ENCODE measurements at places on chromosomes 1 and 21.

DNA sequence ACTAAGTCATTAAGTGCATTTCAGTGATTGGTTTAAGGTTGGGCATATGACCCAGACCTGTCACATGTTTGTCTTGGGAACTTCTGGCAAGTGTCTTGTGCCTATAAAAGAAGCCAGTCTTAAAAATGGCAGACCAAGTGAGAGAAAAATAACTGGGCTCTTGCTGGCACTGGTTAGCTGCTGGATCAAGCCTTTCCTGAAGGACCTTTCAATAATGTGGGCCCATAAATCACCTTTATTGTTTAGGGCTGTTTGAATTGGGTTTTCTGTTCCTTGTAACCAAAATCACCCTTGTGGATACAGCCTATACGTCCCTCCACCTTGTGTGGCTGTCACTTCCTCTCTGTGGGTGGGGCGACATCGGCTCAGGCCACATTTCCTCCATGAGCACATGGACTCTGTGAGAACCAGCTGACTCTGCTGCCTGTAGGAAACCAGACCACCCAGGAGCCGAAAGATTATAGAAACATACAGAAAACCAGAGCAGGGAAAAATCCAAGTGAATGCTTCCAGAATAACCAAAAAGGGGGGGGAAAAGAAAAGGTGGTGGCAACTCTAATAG, 25.6 kb upstream of the WNT4 start:
- no peak for DNase-seq

DNA sequence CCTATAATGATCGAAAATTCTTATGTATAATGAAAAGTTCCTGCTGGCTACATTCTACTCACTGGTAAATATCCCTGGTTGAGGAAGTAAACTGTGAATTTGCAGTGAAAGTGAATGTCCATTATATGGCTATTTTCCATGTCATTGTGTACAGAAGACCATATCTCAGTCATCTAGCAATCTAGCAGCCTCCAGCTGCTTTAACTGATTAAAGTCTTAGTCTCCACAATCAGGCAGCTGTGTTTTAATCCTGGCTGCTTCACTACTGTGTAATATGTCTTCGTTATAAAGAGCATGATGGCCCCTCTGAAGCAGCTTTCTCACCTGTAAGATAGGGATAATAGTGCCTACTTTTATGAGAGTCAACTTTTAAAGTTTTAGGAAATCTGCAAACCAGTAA, 11.4 kb downstream of the CLCA2 start:
- no peak for DNase-seq

GRCh38 chr1:45205910-45206721, at the start of gene ZSWIM5:
ZSWIM5 (minus strand) TSS chr1:45206605; CDS start chr1:45206350, 255 bp downstream.
- DNase-seq, result peak; percentile 42

DNA sequence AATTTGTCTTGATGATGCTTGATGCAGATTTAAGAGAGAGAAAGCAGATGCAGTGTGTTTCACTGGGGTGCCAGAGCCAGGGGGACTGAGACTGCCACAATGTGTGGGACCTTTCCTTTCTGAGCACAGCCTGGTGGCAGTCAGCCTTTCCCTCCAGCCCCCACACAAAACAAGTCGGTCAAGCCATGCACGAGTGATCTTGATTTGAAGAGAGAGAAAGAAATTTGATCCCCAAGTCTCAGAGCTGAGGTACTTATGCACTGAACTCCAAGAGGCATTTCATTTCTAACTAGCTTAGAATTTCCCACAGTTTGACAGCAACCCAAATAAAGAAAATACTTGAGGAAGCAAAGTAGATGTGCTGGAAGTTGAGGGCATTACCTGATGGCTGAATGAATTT, 193.8 kb downstream of the ST6GALNAC3 start:
- DNase-seq, result no peak

GRCh38 chr1:154154534-154155191, at the start of gene NUP210L:
NUP210L (minus strand) TSS chr1:154155073.
- DNase-seq, result no peak

- DNase-seq, result peak; percentile 57
These were observed 272.5 kb downstream of the RRAGC start for GRCh38 chr1:38586993-38587646.

- no peak for DNase-seq
These were observed 749 bp downstream of the FAM163A start for GRCh38 chr1:179743679-179744400.

DNA sequence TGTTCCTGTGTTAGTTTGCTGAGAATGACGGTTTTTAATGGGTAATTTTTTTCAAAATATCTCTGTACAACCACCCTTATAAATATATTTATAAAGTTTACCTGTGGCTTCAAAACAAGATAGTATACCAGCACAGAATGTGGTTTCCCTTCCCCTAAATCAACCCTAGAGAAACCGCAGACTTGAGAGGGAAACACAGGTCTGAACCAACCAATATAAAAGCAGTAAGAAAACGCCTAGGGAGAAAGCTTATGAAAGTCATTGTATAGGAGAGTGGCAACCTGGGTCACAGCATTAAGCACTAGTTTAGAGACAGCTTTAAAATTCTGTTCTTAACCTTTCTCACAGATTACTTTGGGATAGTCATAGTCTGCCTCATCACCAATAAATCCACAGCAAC, 180.6 kb upstream of the LHX8 start:
- no peak for DNase-seq

- DNase-seq, result no peak
These were observed 7.4 kb upstream of the SVBP start for GRCh38 chr1:42824481-42825035.

- DNase-seq, result no peak
These were observed 5.0 kb upstream of the PDC start for GRCh38 chr1:186465946-186466345.

- DNase-seq, result no peak
These were observed 5.9 kb downstream of the CLCA2 start for GRCh38 chr1:86429835-86430234.

DNA sequence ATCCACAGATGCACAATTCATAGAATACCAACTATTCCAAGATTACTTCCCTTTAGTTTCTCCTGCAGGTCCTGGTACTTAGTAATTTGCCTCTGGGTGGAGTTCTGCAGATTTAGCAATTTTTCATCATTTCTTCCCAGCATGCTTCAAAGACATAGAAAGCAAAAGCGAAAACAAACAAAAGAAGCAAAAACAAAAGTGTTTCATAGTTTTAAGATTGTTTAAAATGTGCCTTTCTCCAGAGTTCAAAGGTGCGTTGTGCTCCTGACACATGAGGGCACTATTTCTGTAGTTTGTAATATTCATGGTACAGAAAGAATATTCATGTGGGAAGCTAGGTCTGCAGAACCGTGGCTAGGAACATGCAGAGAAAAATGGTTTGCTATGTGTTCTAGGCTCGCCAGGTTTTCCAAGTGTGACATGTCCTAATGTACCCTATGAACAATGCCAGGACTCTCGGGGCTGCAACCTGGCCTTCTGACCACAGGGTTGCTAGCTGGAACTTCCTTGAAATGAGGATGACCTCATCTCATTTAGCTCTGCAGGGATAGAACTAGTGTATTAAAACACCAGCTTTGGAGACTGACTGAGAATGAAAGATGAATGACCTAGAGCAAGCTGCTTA, 30.0 kb upstream of the RCSD1 start:
- no peak for DNase-seq

DNA sequence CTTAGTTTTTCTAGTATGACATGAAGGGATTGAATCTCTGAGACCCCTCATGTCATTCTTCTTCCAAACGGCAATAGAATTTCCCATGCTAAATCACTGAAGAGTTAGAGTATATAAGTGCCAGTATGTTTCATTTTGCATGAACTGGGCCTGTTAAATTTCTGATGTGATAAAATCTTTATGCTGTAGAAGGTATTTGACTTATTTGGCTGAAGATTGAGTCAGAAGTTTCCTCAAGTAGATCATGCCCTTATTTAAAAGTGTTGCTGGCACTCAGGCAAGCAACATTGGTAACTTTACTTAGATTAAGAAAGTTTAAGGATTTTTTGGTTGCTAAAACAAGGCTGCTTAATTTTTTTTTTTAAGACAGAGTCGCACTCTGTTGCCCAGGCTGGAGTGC, 13.3 kb downstream of the ATF6 start:
- DNase-seq, result no peak

GRCh38 chr1:6635910-6636760, 11.5 kb downstream of the THAP3 start:
- no peak for DNase-seq

GRCh38 chr1:7582460-7582972, 188.6 kb upstream of the VAMP3 start:
- DNase-seq, result no peak

DNA sequence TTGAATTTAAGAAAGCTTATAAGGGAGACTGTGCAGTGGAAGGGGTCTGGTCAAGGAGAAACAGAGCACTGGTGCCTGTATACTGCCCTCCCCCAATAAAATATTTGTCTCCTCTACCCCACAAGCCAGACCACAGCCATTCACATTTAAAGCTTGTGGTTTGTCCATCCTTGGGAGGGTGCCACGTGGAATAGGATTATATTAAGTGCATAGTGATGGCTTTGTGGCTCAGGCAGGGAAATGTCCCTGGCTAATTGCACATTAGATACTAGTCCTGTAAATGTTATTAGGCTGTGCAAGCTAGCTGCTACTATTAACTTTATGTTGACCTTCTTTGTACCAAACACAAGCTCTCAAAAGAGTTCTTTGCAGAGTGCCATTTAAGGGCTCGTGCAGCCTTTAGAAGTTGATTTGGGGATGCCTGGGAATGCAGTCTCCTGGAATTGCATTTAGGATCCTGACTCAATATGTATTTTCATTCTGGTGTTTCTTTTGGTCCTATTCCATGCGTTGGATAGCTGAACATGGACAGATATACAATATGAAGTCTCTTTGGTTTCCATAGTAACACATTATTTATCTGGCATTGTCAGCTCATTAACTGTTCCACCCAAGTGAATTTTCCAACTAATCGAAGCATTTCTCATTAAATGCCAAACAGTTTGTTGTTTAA, 210.6 kb downstream of the ROR1 start:
- DNase-seq, result no peak

DNA sequence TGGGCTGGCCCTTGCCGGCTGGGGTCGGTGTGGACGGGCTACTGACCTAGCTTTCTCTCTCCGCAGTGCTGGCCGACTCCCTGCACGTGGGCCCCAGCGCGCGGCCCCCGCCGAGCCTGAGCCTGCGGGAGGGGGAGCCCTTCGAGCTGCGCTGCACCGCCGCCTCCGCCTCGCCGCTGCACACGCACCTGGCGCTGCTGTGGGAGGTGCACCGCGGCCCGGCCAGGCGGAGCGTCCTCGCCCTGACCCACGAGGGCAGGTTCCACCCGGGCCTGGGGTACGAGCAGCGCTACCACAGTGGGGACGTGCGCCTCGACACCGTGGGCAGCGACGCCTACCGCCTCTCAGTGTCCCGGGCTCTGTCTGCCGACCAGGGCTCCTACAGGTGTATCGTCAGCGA, 34.9 kb downstream of the PTGFRN start:
- no peak for DNase-seq

GRCh38 chr1:86618358-86618757, 71.5 kb downstream of the CLCA4 start:
- DNase-seq, result no peak

DNA sequence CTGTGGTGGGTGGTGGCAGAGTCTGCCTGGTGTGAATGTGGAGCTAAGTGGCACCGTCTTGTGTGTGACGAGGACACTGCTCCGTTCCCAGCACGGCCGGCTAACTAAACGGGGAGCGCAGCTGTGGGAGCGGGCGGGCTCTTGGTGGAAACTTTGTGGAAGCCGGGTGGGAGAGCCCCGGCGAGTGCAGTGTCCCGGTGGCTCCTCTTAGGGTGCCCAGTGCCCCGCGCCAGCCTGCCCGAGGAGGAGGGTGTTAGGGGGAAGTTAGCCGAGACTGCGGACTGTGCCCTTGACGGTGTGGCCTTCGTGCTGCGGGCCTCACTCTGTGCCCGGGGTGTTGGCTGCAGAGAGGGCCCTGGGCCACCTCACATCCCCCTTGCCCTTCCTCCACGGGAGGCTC, 9.9 kb downstream of the PEX10 start:
- DNase-seq, result no peak

DNA sequence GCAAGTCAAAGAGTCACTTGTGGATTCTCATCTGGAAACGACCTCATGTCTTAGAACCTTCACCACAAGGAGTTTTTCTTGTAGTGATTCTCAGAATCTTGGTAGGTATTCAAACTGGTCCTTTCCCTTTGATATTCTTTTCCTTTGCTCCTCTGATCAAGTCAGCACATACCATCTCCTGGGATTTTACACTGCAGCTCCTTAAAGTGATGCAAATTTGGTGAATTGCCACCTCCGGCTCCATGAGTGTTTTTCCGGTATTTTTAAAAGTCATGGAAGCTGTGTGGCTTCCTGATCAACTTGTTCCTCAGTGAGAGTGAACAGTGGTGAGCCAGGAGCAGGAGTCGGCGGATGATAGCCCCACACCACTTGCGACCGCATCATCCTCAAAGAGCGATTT, 182.1 kb upstream of the DAB1 start:
- no peak for DNase-seq

- DNase-seq, result no peak
These were observed 9.7 kb downstream of the ADGRL4 start for GRCh38 chr1:78996791-78997190.

GRCh38 chr1:65434760-65435159, 14.3 kb downstream of the LEPR start:
- DNase-seq, result no peak

GRCh38 chr1:3904006-3904842, 4.2 kb upstream of the C1orf174 start:
- DNase-seq, result no peak

DNA sequence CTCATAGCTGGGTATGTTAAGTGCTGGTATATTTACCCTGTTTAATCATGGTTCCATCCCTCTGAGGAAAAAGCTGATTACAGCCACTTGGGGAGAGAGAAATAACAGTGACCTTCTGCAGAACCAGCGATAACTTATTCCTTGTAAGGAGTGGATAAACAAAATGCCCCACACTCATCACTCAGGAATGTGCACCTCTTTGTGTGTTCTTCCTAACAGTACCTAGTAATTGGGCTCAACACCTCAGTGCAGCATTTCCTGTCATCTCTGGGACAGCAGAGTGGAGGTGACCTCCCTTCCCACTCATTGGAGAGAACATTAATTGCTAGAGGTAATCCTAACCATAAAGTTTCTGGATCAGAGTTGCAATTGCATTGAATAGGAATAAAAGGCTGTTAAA, 112.5 kb upstream of the F3 start:
- DNase-seq, result no peak

DNA sequence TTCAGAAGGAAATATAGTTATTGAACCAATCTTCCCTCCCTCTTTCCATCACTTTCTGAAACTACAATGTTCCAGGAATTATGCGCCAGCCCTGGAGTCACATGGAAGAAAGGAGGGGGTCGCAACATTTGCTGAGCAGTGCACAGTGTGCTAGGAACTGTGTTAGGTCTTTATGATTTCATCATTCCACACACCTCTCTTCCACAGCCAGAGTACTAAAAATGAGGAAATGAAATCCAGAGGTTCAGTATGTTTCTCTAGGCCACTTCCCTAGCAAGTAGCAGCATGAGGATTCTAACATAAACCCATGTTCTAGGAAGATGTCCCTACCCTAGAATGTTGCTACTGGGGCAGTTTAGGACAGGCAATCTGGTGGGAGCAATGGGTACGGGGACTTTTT, 158.1 kb downstream of the SLC45A1 start:
- DNase-seq, result no peak

- no peak for DNase-seq
These were observed 133.0 kb downstream of the PTPN14 start for GRCh38 chr1:214418391-214418790.

GRCh38 chr1:231139125-231139649, 22.7 kb upstream of the TRIM67 start:
- DNase-seq, result no peak

- DNase-seq, result no peak
These were observed 39.1 kb upstream of the ANGPTL1 start for GRCh38 chr1:178910023-178910422.
